Omental fat pad (tissue), 4 donors: ENCODE measurements at places on chromosomes 5 and 9.

- no peak for DNase-seq
These were observed 287.9 kb upstream of the ZNF608 start for GRCh38 chr5:125034331-125034730.

DNA sequence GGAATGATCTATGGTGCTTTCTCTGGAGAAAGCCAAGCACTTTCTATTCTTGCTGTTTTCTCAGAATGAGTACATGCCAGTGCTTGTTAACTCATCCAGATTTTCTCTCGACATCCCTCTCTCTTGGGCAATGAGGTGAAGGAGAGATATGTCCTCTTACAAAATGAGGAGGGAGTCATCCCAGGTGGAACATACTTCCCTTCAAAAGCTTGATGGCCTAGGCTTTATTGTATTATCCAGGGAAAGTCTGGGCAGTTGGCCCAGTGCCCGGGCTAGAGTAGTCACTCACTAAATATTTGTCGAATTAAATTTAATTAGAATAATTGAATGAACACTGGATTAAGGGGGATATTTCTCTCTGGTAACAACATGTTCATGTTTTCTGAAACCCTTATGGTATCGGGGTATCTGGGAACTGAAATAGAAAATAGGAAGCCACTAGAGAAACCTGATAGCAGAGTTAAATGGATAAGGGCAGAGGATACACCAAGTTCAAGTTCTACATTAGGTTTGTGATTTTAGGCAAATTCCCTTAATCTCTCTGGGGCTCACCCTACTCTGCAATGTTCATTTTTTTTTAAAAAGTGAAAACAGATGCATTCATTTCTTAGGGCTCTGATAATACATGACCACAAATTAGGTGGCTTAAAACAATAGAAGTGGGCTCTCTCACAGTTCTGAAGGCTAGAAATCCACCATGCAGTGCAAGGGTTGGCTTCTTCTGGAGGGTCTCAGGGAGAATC lies 99.6 kb downstream of the LIFR start:
- DNase-seq = no peak

- DNase-seq = no peak
These were observed 153.2 kb upstream of the C9orf72 start for GRCh38 chr9:27726244-27727081.

GRCh38 chr9:83459830-83460229 lies 78.4 kb downstream of the FRMD3 start:
- DNase-seq = no peak
